HFFc6 (cell line): ENCODE measurements at places on chromosomes 5 and 9. TPM values are rescaled to one million over a fixed set of nuclear protein-coding genes. Genes with fewer than 3 reads are reported as not detected.

DNA sequence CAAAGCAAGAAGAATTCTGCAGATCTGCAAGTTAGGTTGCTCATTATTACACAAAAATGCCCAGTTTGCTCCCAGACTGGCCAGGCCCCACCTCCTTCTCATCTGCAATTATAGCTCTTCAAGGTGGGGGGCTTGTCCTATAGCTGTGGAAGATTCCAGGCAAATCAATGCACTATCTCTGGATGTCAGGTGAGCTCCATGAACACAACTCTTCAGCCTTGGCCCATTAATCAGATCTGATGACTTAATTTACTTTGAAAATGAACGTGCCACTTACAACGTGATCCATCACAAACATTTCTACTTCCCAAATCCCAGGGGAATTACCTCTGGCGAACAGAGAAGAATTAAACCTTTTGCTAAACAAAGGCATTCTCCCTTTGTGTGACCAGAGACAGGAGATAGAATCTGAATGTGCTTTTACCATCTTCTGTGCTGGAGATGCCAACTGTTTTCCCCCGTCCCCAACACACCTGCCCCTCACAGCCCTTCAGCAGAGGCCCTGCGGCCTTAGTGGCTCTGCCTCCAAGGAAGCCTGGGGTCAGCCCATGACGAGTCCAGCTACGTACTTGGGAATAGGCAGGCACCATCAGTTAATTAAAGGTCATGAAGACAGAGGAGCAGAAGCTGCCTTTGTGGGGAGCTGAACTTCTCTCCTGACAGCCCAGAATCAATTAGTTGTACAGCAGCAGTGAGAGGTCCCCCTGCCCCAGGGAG lies 60.5 kb downstream of the SNX18 start:
- H3K4me3 ChIP-seq: no peak overlapping the region
- no peak for DNase-seq
- H3K27ac ChIP-seq: no peak overlapping the region
- H3K36me3 ChIP-seq: no peaks in the 10 kb centered on the region
- H3K27me3 ChIP-seq: no peaks in the 10 kb centered on the region; the same call in 1 of the 2 replicates
- peaks cover 23% of the 10 kb centered on the region for H3K4me1 ChIP-seq

Gene EPB41L4B
- 0.34 TPM in 1 of 3 replicates, not detected in the others for total RNA-seq

- no peak overlapping the region for H3K27ac ChIP-seq
- H3K4me1 ChIP-seq: no peaks in the 10 kb centered on the region
- no peaks in the 10 kb centered on the region for H3K36me3 ChIP-seq
- H3K27me3 ChIP-seq: no peaks in the 10 kb centered on the region
- no peak for DNase-seq
- no peak overlapping the region for H3K4me3 ChIP-seq
Observed at GRCh38 chr9:136857581-136858412, 5.7 kb downstream of the MAMDC4 start.

GRCh38 chr5:57442080-57442839 lies 40.4 kb downstream of the ACTBL2 start:
- peak overlapping the region; percentile 76 for H3K4me3 ChIP-seq
- H3K27me3 ChIP-seq: peaks cover 7% of the 10 kb centered on the region
- H3K4me1 ChIP-seq: peaks cover 86% of the 10 kb centered on the region

GRCh38 chr5:135190416-135191083 lies 156.5 kb upstream of the PITX1 start:
- H3K4me3 ChIP-seq: 0 out of 2 replicates have a peak overlapping the region, but pooled peaks have one; percentile 26
- no peaks in the 10 kb centered on the region for H3K36me3 ChIP-seq
- no peak for DNase-seq
- peaks cover 31% of the 10 kb centered on the region for H3K4me1 ChIP-seq
- H3K27ac ChIP-seq: no peak overlapping the region

DNA sequence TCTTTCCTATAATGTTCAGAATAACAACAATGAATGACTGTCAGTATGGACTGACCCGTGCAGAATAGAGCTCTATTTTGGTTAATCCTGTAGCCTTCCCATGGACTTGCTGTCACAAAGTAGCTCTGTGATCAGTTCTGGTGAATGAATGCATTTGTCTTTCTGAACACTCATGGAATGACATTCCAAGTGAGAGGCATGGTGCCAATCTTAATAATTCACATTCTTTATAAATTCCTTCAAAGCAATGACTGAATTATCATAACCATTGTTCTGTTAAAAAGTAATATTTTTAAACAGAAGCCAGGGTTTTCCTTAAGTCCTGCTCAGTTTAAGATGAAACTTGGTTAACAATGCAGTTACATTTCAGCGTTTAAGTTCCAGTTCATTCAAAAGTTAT lies 360.5 kb downstream of the ICE1 start:
- no peak for DNase-seq
- H3K27ac ChIP-seq: no peak overlapping the region
- no peak overlapping the region for H3K4me3 ChIP-seq
- no peaks in the 10 kb centered on the region for H3K27me3 ChIP-seq
